ENCODE measurements at places on chromosomes 7 and 10. TPM values are rescaled to one million over a fixed set of nuclear protein-coding genes. Genes with fewer than 3 reads are reported as not detected.
A peak's percentile ranks its signal among the peaks of the same experiment; 100 is the strongest.

PPP1R17 gene
- not detected for total RNA-seq

CALHM1 gene
- not detected for total RNA-seq

STEAP2 gene
- total RNA-seq = 2.6 TPM

DNA sequence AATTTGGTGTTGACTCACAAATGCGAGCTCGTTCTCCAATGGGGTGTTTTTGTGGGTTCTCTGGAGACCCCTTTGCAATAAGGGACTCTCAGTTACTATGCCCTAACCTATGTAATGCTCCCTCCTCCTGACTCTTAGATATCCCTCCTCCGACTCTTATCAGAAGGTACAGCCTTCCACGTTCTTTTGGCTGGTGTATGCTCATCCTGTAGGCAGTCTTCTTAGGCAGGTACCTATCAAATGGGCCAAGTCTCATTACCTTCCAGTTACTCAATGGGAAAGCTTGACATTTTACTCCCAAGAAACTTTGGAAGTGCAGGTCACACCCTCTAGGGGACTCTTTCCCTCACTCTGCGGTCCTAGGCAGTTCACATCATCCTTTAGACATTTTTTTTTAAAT is 32.6 kb downstream of the SLC26A5 start:
- no peak for DNase-seq

DNA sequence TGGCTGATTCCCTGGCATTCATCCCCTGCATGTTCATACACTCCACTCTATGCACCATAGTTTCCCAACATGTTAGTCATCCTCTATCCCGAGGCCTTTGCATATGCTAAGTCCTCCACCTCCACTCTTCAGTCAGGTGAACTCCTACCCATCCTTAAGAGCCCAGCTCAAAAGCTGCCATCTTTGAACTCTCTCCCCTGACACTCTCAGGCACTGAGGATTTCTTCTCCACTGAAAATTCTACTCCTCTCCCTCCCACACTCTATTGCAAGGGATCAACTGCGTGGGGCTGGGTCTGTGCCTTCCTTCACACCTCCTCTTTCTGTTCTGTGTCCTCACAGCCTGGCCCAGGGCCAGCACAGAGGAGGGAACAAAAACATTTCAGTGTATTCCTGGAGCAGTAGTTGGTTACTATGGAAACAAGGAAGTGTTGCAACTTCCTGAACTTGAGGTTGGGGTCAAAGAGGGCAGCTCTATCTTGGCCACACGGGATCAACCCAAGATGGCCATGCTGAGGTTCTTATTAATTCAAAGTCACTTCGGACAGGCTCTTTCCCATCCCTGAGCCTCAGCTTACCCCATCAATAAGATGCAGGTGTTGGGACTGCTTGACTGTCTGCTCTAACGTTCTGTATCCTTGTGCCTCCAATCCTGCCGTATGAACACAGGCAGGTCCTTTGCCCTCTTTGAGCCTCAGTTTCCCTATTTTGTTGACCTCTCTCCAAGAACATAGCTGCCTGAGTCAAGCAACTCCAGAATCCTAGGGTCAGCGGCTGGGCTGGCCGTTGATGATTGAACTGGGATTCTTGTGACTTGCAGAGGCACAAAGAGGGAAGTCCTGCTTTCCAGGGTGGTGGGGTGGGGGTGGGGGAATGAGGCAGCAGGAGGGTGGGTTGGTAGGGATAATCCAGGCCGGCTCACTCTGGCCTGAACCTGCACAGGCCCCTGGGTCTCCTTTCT is 15.5 kb downstream of the ZMIZ1 start:
- DNase-seq = peak; percentile 92

PDCD11 gene
- 12.3 TPM for total RNA-seq

DNA sequence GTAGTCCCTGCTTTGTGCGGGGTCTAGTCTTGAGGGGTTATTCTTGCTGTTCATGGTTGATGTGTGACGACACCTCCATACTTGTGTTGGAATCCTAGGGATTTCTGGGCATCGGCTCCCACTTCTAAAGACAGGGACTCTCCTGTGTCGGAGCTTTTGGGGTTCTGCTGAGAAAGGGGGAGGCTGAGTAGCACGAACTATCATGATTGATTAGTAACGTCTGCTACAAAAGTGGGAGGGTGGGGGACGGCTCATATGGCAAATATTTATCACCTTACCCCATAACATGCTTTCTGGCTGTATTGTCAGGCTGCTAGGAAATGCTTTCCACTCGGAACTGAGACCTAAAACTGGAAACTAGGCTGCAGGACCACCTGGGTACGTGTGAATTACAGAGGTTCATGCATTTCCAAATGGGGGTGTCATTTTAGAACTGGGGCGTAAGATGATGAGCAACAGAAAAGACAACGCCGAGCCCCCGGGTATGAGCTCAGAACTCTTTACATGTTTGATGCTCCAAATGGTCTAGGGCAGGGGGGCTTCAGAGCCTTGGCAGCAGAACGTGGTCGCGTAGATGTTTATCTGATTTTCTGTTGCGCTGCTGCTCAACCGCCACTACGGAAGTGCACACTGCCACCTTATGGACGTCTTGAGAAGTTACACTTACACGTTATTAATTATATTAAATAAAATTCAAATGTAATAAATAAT is 15.1 kb upstream of the NME8 start:
- peak; percentile 27 for DNase-seq

DGKB gene
- 0.16 TPM for total RNA-seq

KLHL7 gene
- 8.2 TPM for total RNA-seq

APBB1IP gene
- 18.0 TPM for total RNA-seq

EVX1 gene
- not detected for total RNA-seq

GRCh38 chr10:62853710-62854109 is 37.5 kb upstream of the EGR2 start:
- DNase-seq = no peak

GRCh38 chr7:129110258-129110981 is 34.1 kb upstream of the TSPAN33 start:
- DNase-seq = no peak

ERVW-1 gene
- not detected for total RNA-seq

SPDYE18 gene
- not detected for total RNA-seq
